WTC11 (cell line): ENCODE measurements at places on chromosomes 7 and 10.
A peak's percentile ranks its signal among the peaks of the same experiment; 100 is the strongest.

- H3K36me3 ChIP-seq = peaks cover 41% of the 10 kb centered on the region
- no peak for DNase-seq
- no peaks in the 10 kb centered on the region for H3K27me3 ChIP-seq
- H3K4me3 ChIP-seq = no peak overlapping the region
- H3K4me1 ChIP-seq = peaks cover 17% of the 10 kb centered on the region
Observed at GRCh38 chr10:98144985-98145384, 10.5 kb downstream of the R3HCC1L start.

- no peak overlapping the region for H3K4me3 ChIP-seq
- no peak for DNase-seq
- H3K27ac ChIP-seq = no peak overlapping the region
Observed at GRCh38 chr10:67438605-67439304, 257.2 kb downstream of the CTNNA3 start.

GRCh38 chr10:32253276-32253675, 93.7 kb downstream of the EPC1 start:
- H3K36me3 ChIP-seq = no peaks in the 10 kb centered on the region
- no peak for DNase-seq
- H3K27ac ChIP-seq = no peak overlapping the region

- H3K27ac ChIP-seq = no peak overlapping the region
- no peaks in the 10 kb centered on the region for H3K36me3 ChIP-seq
- H3K4me1 ChIP-seq = peaks cover 24% of the 10 kb centered on the region
- H3K27me3 ChIP-seq = no peaks in the 10 kb centered on the region
- H3K4me3 ChIP-seq = no peak overlapping the region
Observed at GRCh38 chr7:52691257-52691656, 344.2 kb upstream of the POM121L12 start.

GRCh38 chr10:102651455-102652169, 7.3 kb downstream of the TRIM8 start:
- H3K27me3 ChIP-seq = no peaks in the 10 kb centered on the region
- peaks cover 18% of the 10 kb centered on the region for H3K36me3 ChIP-seq
- peak overlapping the region; percentile 49; the same call in 1 of the 2 replicates for H3K27ac ChIP-seq
- no peak for DNase-seq
- H3K4me1 ChIP-seq = peaks cover 50% of the 10 kb centered on the region

- H3K27ac ChIP-seq = no peak overlapping the region
- no peaks in the 10 kb centered on the region for H3K36me3 ChIP-seq
- peaks cover 15% of the 10 kb centered on the region for H3K27me3 ChIP-seq
- peaks cover 20% of the 10 kb centered on the region for H3K4me1 ChIP-seq
- no peak for DNase-seq
Observed at GRCh38 chr7:95395755-95396135, 430 bp downstream of the PON3 start.

DNA sequence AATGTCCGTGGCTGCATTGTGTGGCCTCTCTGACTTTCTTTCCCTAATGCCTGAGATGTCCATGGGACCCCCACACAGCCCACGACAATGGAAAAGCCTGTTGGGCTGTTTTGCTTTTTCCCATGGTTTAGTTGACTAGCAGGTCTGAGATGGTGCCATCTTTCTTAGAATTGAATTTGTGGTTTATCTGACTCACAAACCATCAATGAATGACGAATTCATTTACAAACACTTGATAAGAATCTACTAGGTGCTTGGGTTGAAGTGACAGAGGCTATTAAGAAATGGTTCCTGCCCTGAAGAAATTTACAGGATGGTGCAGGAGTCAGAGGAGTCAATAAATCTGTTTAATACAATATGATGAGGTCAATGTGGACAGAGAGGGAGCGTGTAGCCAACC, 75.4 kb downstream of the OTUD1 start:
- no peak overlapping the region for H3K4me3 ChIP-seq
- no peak for DNase-seq
- H3K27ac ChIP-seq = no peak overlapping the region
- H3K36me3 ChIP-seq = peaks cover 25% of the 10 kb centered on the region
- no peaks in the 10 kb centered on the region; the same call in 1 of the 2 replicates for H3K27me3 ChIP-seq

DNA sequence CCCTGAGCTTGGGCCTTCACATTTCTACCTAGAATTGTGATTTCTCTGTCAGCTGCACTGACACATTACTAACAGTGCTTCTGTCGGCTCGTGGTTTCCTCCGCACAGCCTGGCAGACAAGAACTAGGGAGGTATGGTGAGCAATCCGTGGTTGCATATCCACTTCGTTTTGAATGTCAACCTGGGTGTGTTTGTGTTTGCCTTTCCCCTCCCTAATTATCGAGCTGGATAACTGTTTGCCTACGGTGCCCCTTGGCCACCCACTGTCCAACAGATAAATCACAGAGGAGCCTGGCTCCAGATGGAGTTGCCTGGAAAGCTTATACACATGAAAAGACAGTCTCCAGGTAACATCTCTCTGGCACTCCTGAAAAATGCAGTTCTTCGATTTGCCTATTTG, 228.8 kb downstream of the TRIL start:
- no peaks in the 10 kb centered on the region for H3K27me3 ChIP-seq
- no peak overlapping the region for H3K27ac ChIP-seq
- DNase-seq = no peak
- H3K4me3 ChIP-seq = no peak overlapping the region

- H3K27ac ChIP-seq = no peak overlapping the region
- peaks cover 4% of the 10 kb centered on the region; the same call in 1 of the 2 replicates for H3K4me1 ChIP-seq
- H3K36me3 ChIP-seq = no peaks in the 10 kb centered on the region
- no peaks in the 10 kb centered on the region for H3K27me3 ChIP-seq
- peak; percentile 43 for DNase-seq
Observed at GRCh38 chr7:37833107-37833817, 15.1 kb upstream of the NME8 start.

DNA sequence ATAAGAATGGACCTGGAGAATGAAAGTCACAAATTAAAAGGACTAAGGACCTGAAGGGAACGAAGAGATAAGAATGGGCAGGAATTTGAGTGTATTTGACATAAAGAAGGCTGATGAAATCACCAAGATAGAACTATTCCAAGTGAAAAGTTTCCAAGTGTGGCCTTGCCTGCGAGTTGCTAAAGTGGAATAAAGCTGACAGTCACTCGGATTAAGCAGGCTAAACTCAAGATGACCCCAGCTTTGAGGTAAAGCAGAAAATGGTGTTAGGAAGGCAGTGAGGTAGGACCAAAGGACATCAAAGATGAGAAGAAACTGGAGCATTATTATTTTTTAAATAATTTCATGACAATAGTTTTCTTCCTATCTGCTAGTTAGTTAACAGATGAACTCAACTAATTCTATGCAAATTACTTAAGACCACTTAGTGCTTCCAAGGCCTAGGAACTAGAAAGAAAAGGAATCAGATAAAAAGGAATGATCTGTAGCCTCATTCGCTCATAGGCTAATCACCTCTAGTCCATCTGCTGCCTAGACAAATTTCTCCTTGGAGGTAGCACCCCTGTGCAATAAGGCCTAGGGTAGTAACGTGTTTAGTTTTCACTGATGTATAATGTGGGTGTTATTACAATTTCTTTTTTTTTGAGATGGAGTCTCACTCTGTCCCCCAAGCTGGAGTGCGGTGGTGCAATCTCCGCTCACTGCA, 34.5 kb downstream of the EZH2 start:
- H3K27me3 ChIP-seq = no peaks in the 10 kb centered on the region
- H3K4me3 ChIP-seq = no peak overlapping the region
- DNase-seq = no peak

DNA sequence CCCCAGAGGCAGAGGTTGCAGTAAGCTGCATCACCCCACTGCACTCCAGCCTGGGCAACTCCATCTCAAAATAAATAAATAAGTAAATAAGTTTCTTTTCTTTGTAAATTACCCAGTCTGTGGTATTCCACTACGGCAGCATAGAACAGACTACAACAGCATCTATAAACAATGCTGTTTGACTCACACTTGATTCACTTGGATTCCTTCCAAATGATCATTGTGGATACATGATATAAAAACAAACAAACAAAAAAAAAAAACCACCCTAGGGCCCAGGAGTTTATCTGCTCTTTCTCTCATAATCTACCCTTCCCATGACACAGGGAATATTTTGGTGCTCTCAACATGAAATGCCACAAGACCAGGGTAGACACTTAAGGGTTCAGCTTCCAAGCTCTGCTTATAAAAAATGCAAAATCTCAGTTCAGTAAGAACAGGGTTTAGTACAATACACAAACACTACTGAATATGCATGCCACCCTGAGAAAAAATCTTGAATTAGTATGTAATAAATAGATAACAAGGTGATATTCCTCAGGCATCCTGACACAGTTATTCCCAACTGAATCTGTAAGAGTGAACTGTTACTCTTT, 200.9 kb downstream of the FAM107B start:
- no peaks in the 10 kb centered on the region for H3K27me3 ChIP-seq
- no peak for DNase-seq
- peaks cover 40% of the 10 kb centered on the region for H3K4me1 ChIP-seq
- no peaks in the 10 kb centered on the region for H3K36me3 ChIP-seq

- no peaks in the 10 kb centered on the region; the same call in 1 of the 2 replicates for H3K27me3 ChIP-seq
- peaks cover 40% of the 10 kb centered on the region for H3K4me1 ChIP-seq
- no peak overlapping the region for H3K4me3 ChIP-seq
- no peak for DNase-seq
- H3K36me3 ChIP-seq = no peaks in the 10 kb centered on the region
Observed at GRCh38 chr10:46052057-46052790, 6.2 kb upstream of the MSMB start.

GRCh38 chr7:3673524-3673923, 372.5 kb downstream of the SDK1 start:
- peak overlapping the region; percentile 66; the same call in 1 of the 2 replicates for H3K27ac ChIP-seq
- no peak overlapping the region for H3K4me3 ChIP-seq
- H3K36me3 ChIP-seq = no peaks in the 10 kb centered on the region
- H3K4me1 ChIP-seq = peaks cover 10% of the 10 kb centered on the region
- H3K27me3 ChIP-seq = no peaks in the 10 kb centered on the region

- H3K27ac ChIP-seq = no peak overlapping the region
- H3K4me3 ChIP-seq = no peak overlapping the region
- no peaks in the 10 kb centered on the region for H3K27me3 ChIP-seq
- no peak for DNase-seq
- no peaks in the 10 kb centered on the region for H3K4me1 ChIP-seq
Observed at GRCh38 chr10:121393522-121393921, 204.7 kb downstream of the FGFR2 start.

DNA sequence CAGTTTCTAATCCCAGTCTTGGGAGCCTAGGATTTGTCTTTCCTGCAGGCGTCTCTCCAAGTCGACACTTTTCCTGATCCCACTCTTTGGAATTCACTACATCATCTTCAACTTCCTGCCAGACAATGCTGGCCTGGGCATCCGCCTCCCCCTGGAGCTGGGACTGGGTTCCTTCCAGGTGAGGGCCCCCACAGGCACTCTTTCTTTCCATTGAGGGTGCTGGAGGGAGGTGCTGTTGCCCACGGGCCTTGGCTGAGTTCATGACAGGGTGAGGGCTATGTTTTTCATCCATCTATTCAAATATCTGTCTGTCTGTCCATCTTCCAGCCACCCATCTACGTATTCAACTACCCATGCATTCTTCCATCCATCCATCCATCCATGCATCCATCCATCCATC, 12.6 kb downstream of the GHRHR start:
- H3K4me1 ChIP-seq = peaks cover 5% of the 10 kb centered on the region; the same call in 1 of the 2 replicates
- no peak overlapping the region for H3K27ac ChIP-seq
- no peak for DNase-seq
- no peaks in the 10 kb centered on the region for H3K36me3 ChIP-seq

GRCh38 chr10:103850572-103850895, 4.8 kb downstream of the SH3PXD2A start:
- peaks cover 40% of the 10 kb centered on the region for H3K4me1 ChIP-seq
- H3K4me3 ChIP-seq = no peak overlapping the region
- peaks cover 22% of the 10 kb centered on the region for H3K27me3 ChIP-seq
- DNase-seq = no peak
- H3K36me3 ChIP-seq = no peaks in the 10 kb centered on the region

DNA sequence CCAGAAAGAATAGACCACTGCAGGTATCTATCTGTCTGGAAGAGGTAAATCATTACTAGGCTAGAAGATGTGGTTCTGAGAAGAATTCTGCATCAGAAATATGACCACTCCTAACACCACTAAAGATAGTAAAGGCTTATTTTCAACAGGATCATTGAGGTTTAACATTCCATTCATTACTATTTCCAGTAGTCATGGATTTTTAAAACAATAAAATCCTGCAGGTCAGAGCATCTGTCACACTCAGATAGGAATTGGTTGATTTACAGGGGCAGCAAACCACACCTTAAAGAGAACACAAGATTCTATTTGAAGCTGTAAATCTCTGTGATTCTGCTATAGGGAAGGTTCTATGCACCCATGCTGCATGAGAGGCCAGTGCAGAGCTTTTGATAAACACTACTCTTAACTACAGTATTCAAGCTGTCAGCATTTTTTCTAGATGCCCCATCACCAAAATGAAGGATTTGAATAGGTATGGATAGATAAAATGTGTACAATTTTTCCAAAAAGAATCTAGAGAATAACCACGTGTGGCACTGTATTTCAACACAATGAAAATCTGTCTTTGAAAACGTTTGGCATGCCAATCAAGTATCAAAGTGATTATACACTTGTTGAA, 14.6 kb downstream of the LRRC17 start:
- no peak for DNase-seq
- peaks cover 25% of the 10 kb centered on the region for H3K4me1 ChIP-seq
- H3K4me3 ChIP-seq = no peak overlapping the region
- no peaks in the 10 kb centered on the region for H3K27me3 ChIP-seq
- H3K36me3 ChIP-seq = no peaks in the 10 kb centered on the region

DNA sequence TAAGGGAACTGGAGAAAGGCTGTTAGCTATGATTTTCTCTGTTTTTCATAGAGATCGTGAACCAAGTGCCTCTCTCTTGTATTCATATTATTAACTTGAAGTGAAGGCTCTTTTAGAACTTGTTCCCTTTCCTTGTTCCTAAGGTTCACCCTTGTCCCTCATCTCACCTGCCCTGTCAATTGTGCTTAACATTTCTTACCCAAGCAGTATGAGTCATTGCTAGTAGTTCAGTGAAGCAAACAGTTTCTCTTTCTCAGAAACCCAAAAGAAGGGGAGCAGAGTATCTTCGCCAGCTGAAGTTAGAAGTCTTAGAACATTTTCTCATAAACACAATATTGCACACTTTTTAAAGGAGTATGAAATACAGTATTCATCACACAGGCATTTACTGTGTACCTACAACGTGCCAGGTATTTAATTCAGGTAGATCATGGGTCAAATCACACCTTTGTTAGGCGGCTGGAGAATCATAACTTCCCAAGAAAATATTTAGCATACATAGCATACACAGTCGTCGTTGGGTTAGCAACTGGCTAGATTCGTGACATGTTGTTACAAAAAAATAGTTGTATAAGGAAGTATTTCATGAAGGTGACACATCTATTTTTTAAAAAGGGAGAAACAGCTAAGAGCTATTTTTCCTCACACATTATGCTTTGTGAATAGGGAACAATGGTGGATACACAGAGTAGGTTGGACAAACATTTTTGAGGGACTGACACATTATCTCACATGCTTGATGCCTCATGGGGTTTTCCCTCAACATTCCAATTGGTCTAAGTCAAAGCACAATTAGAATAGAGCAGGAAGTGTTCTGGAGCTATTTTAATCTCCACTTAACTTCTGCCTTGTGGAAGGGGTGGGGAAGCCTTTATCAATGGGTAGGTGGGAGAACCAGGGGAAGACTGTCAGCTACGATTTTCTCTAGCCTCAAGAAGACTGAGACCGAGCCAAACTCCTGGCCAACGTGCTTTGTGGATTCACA, 13.2 kb downstream of the HDAC9 start:
- H3K27ac ChIP-seq = peak overlapping the region; percentile 67
- no peak for DNase-seq
- H3K4me1 ChIP-seq = peaks cover 30% of the 10 kb centered on the region
- H3K4me3 ChIP-seq = no peak overlapping the region
- H3K27me3 ChIP-seq = no peaks in the 10 kb centered on the region
